ENCODE measurements at places on chromosomes 3 and 15.

DNA sequence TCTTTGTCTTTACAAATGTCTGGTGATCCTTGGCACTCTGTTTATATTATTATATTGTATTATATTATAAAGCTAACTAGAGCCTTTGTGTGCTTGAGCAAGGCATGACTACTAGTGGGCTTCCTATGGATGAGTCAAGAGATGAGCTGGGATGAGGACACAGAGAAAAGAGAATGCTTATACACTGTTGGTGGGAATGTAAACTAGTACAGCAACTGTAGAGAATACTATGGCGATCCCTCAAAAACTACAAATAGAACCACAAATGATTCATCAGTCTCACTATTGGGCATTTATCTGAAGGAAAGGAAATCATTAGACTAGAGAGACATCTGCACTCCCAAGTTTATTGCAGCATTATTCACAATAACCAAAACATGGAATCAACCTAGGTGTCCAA lies 40.8 kb upstream of the MED12L start:
- DNase-seq: no peak

DNA sequence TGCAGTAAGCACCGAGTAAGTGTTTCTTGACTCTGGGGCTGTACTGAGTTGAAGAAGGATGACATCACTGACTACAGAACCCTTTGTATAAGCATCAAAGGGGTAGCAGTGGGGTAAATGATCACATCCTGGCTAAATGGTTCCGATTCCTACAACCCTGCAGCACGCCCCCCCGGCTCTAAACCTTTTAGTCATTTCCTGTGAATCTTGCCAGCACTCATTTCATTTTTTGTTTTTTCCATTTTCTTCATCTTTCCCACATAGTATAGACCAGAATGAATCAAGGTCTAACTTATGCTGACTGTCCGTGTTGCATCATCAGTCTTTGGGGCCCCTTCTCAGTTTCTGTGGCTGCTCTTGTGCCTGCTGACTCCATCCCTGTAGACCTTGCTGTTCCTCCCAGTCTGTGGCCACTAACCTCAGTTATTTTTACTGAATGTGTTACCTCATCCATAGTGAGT lies 383.1 kb upstream of the TPRG1 start:
- peak; percentile 43 for DNase-seq

DNA sequence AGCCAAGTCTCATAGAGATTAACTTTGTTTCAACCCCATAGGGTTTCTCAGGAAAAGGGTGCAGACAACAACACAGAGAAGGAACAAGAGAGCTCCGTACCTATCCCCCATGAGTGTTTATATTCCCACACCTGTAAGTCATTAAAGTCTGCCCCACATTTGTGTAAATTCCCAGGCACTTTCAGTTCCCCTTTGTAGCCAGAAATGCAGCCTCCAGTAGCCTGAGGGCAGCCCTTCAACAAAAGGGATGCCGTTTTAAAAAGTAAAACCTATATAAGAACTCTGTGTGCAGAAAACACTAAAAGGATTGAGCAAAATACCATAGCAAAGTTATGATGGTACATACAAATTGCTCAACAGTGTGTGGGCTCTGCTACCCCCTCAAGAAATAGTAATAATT lies 59.7 kb upstream of the TMEM108 start:
- DNase-seq: no peak

DNA sequence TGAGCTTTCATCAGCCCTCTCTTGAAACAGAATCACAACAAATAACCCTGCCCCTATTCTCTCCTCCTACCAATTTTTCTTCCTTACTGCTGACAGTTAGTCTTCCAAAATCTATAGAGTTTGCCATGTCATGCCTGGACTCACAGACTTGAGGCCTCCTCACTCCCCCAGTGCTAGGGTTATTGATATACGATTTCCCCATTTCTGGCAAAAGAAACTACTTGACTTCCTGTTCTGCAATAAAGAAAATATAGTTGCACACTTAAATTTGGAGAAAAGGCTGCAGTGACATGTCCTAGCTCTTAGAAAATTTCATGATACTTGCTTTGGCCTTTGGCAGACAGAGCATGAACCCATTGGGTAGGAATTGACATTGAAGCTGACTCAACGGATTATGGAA lies 75.9 kb downstream of the CYP19A1 start:
- no peak for DNase-seq

Measured in HS-27A (cell line).